ENCODE measurements at places on chromosomes 11 and 22. TPM values are rescaled to one million over a fixed set of nuclear protein-coding genes. Genes with fewer than 3 reads are reported as not detected.

- no peak for DNase-seq
These were observed 1.3 kb downstream of the PACSIN2 start for GRCh38 chr22:43013355-43014315.

The LSP1 gene
- total RNA-seq, result 23.0 TPM

DNA sequence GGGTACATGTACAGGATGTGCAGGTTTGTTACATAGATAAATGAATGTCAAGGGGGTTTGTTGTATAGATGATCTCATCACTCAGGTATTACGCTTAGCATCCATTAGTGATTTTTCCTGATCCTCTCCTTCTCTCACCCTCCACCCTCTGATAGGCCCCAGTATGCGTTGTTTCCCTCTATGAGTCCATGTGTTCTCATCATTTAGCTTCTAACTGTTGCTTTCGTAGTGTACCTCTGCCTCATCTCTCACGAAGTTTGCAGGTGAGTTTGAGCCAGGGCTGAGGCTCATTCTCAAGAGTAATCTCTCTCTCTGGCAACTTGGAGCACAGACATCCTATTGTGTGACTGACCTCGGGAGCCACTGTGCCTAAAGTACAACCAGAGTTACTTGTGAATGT is 4.7 kb upstream of the HBE1 start:
- DNase-seq, result no peak

- DNase-seq, result no peak
These were observed 25.8 kb upstream of the CLPB start for GRCh38 chr11:72460091-72460647.

DNA sequence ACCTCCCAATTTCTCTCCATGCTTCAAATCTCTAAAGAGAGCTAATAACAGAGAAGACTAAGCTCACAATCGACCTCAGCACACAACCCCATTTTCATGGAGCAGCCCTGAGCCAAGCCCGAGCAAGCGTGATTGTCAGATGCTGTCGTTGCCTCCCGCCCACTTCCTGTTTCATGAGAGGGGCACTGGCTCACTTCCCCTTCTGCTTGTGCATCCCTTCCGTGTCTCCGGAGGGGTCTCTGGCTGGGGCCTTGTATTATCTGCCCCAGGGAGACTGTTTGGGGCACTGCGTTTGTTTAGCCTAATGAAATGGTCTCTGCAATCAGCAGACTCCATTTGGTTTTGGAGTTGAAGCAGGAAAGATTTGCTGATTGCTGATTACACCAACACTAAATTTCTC is 181.3 kb upstream of the SEZ6L start:
- no peak for DNase-seq

- no peak for DNase-seq
These were observed 253.5 kb upstream of the PLET1 start for GRCh38 chr11:112514011-112514740.
